ENCODE measurements at places on chromosomes 1 and 21.

- peak; percentile 35 for DNase-seq
Observed at GRCh38 chr1:55362558-55362957, 147.4 kb upstream of the USP24 start.

DNA sequence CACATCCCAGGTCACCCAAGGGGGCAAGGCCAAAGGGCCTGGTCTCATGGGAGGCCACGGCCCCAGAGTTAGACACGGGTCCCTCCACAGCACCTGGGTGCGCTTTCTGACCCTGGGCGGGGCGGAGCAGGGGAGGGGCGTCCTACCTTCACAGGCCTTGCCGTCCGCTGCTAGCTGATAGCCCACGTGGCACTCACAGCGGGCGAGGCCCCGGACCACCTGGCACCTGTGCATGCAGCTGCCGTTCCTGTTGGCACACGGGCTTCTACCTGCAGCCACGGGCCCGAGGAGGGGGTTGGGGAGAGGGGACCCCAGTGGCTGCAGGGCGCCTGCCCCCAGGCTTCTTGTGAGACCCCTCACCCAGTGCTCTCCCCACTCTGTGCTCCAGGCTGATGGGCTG, 59.9 kb downstream of the ARHGEF16 start:
- DNase-seq = no peak

GRCh38 chr1:110184446-110184845, 25.7 kb upstream of the KCNC4 start:
- no peak for DNase-seq

- no peak for DNase-seq
Observed at GRCh38 chr1:184810735-184811343, 56.2 kb upstream of the EDEM3 start.

GRCh38 chr1:95369985-95370690, 136.1 kb downstream of the RWDD3 start:
- no peak for DNase-seq

DNA sequence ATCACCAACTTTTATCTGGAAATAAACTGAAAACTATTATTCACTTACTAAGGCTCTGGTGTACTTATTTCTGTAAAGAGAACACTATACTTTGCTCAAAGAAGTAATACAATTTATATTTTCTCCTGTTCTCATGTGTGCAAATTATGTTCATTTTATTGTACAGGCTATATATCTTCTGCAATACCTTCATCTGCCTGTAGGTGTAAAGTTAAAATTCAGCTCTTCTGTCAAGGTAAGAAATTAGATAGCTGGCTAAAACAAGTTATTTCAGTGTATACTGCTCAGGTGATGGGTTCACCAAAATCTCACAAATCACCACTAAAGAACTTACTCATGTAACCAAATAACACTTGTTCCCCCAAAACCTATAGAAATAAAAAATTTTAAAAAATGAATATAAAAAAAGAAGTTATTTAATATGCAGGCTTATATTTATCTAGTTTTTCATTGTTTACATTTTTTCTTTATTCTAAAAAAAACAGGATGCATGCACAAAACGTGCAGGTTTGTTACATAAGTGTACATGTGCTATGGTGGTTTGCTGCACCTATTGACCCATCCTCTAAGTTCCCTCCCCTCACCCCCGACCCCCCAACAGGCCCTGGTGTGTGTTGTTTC, 81.5 kb downstream of the PTGER3 start:
- DNase-seq = no peak

DNA sequence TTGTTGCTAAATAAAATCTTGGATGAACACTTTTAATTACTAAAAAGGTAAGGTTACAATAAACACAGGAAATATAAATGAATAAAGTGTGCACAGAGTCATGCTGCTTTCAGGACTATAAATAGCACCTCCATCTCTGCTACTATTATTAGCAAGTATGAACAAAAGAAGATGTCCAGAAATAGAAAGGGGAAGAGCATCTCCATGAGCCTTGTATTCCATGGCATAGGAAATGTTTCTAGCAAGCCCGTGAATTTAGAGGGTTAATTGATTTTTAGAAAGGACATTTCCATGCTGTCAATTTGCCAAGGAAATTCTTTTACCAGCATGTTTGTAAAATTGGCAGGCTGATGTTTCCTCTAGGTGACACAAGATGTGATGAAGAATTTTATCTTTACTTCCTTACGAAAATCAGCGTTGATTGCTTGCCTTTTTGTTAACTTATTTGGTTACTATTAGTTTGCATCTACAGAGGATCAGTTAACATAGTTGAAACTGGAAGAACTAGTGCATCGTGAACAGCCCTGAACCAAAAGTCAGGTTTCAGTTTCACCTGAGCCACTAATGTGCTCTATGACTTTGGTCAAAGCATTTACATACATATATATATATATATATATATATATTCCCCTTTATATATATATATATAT, 45.3 kb downstream of the NR5A2 start:
- no peak for DNase-seq

- no peak for DNase-seq
Observed at GRCh38 chr1:234372011-234372757, 1.1 kb upstream of the COA6 start.

DNA sequence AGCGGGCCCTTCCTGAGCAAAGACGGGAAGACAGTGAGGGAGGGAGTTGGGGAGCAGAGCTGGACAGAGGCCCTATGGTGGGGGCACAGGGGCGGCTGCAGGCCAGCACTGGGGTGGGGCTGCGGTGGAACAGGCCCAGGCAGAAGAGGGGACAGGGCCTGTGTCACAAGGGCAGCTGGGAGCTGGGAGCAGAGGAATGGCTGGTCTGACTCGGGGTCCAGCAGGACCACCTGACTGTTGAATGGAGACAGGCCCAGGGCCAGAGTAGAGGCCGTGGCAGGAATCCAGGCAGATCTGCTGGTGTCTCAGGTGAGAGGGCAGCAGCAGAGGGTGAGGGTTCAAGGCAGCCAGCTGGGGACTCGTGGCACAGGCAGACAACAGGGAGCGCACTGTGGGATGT, 25.3 kb downstream of the CTNNBIP1 start:
- no peak for DNase-seq

GRCh38 chr1:182035097-182035770, 26.3 kb downstream of the ZNF648 start:
- DNase-seq = no peak

- DNase-seq = no peak
Observed at GRCh38 chr1:37561133-37562132, 4.7 kb downstream of the DNALI1 start.

GRCh38 chr1:244356376-244356775, 95.3 kb downstream of the ADSS2 start:
- no peak for DNase-seq

DNA sequence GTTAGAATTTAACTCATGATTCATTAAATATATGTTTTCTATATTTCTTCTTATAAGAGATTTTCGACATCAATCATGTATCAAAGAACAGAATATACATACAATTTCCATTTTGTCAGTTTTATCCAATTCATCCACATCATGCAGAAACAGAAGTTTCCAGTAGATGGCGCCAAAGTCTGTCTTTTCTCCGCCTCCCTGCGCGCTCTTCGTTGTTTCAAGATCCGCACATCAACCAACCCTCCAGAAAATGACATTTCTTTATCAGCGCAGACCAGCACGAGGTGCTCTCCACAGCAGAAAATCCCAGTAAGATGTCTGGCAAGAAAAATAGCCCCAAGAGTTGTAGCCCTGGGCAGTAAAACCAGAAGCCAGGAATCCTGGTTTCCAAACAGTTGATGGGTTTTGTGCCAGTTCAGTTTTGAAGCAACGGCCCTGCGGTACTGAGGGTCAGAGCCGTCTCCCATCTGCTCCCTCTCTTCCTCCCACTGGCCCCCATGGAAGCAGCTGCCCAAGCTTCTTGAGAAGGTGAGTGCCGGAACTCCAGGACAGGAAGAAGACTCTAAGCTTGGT, 38.6 kb upstream of the GPR137B start:
- DNase-seq = no peak

DNA sequence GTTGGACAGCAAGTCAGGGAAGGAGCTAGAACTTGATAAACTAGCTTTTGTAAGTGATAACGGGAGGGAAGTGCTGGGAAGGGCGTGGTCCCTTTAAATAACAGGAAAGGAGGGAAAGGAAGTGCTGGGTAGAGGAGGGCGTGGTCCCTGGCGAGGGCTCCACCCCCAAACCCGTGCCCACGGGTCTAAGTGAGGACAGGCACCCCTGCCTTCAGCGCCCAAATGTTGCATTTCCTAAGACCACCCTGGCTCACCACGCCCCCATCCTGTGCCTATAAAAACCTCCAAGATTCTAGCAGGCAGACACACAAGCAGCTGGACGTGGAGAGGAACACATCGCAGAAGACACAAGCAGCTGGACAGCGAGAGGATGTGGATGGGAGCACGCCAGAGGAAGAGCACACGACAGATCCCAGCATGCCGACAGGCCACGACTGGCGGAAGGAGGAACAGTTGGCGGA, 58.5 kb downstream of the PALMD start:
- DNase-seq = no peak

- DNase-seq = peak; percentile 62
Observed at GRCh38 chr1:84103197-84103992, 40.7 kb upstream of the PRKACB start.

GRCh38 chr1:223001653-223002634, 141.1 kb downstream of the TLR5 start:
- DNase-seq = no peak

DNA sequence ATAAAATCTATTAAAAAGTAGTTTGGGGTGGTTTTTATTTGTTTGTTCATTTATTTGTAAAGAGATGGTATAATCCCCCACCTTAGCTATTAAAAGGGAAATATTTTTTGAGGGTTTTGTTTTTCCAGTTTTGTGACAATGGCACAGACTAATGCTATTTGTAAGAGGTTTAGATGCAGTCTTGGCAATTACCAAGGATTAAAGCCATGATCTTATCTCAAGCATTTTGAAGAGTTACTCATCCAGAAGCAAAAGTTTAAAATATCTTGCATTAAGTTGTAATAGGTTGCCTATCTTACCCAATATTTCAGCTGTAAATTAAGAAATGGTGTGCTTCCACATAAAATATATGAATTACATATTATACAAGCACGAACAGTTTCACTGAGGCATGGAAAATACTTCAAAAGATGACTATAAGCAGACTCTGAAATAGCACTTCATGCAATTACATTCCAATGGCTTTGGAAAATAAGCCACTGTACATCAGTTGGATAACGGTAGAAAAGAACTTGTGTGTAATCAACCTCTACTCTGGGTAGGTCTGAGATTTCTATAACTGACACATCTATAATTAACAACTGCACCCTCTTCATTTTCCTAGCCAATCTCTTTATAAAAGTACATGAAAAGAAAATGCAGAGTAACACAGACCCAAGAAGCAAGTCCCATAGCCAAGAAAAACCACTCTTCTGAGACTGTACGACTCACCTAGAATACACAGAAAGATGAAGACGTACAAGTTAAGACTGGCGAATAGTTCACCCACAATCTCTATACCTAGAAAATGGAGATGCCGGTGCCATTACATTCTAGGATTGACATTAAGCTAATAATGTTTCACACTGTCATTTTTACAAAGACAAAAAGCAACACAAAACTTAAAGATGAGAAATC, 95.2 kb downstream of the PTPN14 start:
- no peak for DNase-seq

GRCh38 chr1:226706684-226707083, 32.4 kb downstream of the ITPKB start:
- DNase-seq = no peak

DNA sequence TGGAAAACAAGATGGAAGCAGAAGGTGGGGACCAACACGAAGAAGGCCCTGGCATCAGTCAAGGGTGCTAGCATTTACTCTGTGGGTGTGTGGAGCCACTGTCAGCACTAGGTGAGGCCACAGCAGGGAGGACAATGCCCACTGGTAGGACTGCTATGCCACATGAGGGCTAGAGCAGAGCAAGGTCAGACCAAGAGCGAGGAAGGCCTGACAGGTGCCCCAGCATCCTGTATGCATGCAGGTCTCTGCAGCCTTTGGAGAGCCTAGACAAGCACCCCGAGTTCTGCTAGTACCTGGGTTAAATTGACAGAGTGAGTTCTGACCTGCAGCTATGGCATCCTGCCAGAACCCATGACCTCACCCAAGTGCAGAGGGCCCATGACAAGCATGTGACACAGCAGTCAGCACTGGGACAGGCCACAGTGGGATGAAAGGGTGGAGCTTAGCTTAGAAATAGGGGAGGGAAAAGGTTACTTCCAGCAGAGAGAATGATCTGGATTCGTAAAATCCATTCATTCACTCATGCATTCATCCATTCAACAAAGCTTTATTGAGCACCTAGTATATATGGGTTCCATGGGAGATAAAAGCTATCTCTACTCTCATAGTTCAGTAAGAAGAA, 9.0 kb upstream of the CSF1 start:
- DNase-seq = peak; percentile 48

- no peak for DNase-seq
Observed at GRCh38 chr1:85396194-85396593, 68.8 kb downstream of the DDAH1 start.

DNA sequence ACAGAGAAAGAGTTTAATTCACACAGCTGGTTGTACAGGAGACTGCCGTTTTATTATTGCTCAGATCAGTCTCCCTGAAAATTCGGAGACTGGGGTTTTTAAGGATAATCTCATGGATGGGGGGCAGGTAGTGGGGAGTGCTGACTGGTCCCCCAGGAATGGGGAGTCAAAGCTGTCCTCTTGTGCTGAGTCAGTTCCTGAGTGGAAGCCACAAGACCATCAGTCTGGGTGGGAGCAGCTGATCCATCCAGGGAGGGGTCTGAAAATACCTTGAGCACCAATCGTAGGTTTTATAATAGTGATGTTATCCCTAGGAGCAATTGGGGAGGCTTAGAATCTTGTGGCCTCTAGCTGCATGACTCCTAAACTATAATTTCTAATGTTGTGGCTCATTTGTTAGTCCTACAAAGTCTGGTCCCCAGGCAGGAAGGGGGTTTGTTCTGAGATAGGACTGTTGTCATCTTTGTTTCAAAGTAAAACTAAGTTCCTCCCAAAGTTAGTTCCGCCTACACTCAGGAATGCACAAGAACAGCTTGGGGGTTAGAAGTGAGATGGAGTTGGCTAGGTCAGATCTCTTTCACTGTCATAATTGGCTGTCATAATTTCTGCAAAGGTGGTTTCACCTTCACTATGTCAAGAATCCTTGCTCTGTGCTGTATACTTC, 50.3 kb downstream of the TRAF5 start:
- DNase-seq = no peak

DNA sequence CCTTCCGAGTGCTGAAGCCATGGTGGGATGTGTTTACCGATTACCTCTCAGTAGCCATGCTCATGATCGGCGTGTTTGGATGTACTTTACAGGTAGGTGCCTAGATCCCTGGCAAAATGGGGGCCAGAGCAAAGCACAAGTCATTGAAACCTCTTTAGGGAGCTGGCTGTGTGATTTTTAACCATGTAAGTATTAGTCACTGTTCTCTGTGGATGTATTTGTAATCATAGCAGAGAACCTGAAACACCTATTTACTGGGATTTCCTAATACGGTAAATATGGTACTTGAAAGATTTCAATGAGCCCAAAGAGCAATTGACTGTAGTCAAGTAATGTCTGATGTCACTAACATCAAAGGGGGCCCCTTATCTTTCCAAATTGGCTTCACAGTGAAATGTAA, 53.6 kb downstream of the LRRC8C start:
- DNase-seq = no peak

DNA sequence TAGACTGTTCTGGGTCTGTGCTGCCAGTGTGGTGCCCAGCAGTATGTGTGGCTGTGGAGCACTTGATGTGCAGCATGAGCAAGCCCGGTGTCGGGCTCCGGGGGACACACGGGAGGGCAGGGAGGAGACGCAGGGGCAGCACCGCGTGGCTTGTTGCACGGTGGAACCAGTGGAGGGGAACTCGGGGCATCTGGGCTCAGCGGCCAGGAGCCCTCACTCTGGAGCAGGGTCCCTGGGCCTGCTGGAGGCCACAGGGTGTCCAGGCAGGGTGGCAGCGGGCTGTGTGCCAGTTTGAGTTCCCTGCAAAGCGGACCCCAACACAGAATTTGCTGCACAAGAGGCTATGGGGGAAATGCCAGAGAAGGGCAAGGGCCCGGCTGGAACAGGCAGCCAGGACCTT, 30.6 kb downstream of the PCNT start:
- DNase-seq = no peak

All from retinal pigment epithelial cell (primary cell).